Nephron progenitor cell (in vitro differentiated cells): ENCODE measurements at places on chromosomes 11 and 22.

DNA sequence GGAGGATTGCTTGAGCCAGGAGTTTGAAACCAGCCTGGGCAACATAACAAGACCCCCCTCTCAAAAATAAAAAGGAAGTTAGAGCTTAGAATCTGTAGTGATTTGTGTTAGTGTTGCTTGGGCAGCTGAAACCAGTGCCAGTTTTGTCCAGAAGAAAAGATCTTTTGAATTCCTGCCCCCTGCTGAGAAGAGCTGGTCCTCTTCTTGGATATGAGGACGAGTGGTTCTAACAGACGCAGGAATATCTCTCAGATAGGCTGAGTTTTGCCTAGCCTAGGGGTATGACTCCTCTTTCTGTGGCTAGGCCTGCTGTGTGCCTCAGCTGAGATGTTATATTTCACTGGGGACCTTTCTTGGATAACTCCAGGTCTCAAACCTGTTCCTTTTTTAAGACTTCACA is 102.8 kb downstream of the STIM1 start:
- DNase-seq = no peak

- DNase-seq = no peak
Measured at GRCh38 chr11:43573873-43574272, 106.7 kb upstream of the HSD17B12 start.

DNA sequence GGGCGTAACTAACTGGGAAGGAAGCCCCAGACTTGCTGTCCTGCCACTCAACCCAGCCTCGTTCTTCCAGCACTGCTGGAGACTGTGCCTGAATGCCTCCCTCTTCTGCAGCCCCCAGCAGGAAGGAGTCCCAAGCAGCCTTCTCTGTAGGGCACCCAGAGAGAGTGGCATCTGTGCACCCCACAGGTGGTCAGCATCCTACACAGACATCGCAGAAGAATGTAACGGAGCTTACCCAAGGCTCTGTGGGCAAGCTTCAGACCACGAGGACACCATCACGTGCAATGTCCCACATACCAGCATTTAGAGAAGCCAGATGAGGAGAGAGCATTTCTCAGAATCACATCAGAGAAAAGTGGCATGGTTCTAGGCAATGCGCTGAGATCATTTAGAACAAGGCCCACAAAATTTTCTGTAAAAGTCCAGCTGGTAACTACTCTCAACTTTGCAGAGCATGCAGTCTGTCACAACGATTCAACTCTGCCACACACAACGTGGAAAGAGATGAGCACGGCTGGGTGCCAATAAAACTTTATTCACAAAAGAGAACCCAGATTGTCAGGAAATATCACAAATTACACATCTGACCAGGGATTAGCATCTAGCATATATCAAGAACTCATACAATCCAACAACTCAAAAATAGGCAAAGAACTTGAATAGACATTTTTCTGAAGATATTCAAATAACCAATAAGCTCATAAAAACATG is 33.4 kb downstream of the SHANK2 start:
- DNase-seq = no peak

GRCh38 chr11:85947431-85948272 is 92.5 kb downstream of the CCDC83 start:
- no peak for DNase-seq

DNA sequence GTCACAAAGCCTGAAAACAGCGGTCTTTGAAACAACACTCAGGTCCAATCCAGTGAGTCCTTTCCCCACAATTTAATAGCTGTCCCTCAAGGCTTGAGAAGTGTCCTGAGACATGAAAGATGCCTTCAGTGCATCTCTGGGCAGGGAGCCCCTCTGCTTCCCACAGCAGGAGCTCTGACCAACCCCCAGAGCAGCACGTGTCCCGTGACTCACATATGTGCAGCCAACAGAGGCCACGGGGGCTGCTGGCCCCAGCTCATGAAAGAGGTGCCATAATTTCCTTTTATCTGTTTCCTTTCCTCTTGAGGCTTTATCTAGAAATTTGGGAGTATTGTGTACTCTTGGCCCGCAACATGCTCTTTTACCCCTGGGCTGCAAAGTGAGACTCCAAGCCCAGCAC is 33.2 kb upstream of the LMO1 start:
- no peak for DNase-seq

GRCh38 chr11:133929401-133930052 is 27.2 kb downstream of the IGSF9B start:
- no peak for DNase-seq

GRCh38 chr11:7585816-7586215 is 72.0 kb downstream of the PPFIBP2 start:
- DNase-seq = no peak

- no peak for DNase-seq
Measured at GRCh38 chr22:36247955-36248354, 5.0 kb upstream of the APOL1 start.

DNA sequence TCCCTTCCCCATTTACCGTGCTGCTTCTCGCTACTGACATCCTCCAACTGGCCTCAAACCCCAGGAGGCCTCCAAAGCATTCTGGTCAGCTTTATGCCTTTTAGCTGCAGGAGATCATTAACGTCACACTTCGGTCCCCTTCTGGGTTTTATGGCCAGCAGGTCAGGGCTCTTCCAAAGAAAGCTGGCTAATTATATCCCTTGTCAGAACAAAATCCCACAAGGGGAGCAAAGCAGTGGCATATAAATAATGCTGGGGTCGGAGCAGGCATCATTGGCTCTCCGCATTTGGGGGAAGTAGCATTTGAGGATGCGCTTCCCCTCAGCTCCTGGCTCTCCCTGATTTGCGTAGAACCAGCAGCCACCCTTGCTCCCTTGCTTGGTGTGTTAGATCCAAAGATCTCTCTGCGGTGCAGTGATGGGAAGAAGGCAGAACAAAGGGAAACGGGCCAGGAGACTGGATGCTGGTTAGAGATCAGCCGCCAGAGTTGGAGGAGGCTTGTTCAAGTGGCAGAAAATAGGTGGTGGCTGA is 117.4 kb downstream of the DBX1 start:
- DNase-seq = no peak

GRCh38 chr11:59459916-59460315 is 3.2 kb downstream of the OR4D6 start:
- DNase-seq = no peak

- no peak for DNase-seq
Measured at GRCh38 chr11:504994-505344, 2.1 kb downstream of the RNH1 start.

- DNase-seq = peak; percentile 32
Measured at GRCh38 chr11:6812390-6813005, 13.0 kb upstream of the OR6A2 start.

DNA sequence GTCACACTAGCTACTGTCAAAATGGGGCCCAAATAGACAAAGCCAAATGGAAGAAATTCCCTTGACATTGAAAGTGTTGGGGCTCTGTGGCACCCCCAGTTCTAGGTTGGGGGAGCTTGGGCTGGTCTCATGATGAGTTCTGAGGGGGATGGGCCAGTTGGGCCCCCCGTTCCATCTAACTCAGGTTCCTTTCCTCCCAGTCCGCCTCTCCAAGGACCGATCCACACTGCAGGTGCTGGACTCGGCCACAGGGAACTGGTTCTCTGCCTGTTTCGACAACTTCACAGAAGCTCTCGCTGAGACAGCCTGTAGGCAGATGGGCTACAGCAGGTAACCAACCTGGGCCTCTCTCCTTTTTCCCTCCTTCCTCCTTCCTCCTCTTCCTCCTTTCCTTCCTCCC is 17.7 kb upstream of the SMIM35 start:
- no peak for DNase-seq

DNA sequence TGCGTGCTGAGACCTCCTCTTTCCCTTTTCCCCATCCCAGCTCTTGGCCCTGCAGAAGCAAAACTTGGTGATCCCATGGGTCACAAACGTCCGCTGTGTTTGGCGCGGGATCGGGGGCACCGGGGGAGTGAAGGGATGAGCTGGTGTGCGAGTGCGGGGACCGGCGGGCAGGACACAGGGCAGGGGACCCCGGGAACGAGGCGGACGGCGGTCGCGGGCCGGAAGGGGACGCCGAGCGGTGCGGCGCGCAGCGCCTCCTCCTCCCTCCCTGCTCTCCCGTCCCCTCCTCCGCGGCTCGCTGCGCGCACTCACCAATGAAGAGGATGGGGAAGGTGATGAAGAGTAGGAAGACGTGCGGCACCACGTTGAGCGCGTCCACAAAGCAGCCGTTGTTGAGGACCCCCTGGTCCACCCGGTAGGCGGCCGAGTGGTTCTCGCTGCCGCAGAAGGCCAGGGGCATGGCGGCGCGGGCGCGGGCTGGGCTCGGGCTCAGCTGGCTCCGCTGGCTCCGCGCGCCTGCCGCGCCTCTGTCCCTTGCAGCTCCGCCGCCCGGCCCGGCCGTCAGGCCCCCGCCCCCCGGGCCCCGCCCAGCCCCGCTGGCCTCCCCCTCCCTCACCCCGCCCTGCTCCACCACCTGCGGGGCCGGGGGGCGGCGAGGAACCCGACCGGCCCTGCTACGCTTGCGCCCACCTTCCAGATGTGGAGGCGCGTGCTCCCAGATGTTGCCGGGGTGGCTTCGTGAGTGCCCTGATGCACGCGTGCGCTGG is at the start of gene ABCC8:
TSS of gene ABCC8 (minus strand) at position 529 of the 767 bp plus-strand sequence. CDS start at position 460, 69 bp downstream.
- DNase-seq = peak; percentile 62

DNA sequence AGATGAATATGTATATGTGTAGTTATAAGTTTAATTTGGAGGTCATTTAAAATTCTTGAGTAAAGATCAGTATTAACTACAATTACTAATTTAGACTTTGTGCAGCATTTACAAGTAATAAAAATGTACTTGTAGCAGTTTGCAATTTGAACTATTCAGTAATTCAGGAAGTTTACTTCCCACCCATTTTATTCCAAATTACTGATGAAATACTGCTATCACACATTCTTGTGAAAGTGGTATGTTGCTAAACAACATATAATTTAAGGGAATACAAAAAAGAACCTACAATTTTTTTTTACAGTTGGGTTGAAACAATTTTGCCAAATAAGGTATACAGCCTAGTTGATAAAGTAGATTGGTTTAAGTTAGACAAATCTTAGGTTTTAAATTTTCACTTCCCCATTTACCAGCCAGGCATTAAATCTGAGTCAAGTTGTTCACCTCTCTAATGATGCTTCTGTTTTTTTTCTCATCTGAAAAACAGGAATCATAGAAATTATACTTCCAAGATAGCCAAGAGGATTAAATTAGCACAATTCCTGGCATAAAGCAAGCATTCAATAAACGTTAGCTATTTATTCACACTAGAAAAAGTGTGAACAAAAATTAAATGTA is 45.3 kb downstream of the ZBTB44 start:
- no peak for DNase-seq

DNA sequence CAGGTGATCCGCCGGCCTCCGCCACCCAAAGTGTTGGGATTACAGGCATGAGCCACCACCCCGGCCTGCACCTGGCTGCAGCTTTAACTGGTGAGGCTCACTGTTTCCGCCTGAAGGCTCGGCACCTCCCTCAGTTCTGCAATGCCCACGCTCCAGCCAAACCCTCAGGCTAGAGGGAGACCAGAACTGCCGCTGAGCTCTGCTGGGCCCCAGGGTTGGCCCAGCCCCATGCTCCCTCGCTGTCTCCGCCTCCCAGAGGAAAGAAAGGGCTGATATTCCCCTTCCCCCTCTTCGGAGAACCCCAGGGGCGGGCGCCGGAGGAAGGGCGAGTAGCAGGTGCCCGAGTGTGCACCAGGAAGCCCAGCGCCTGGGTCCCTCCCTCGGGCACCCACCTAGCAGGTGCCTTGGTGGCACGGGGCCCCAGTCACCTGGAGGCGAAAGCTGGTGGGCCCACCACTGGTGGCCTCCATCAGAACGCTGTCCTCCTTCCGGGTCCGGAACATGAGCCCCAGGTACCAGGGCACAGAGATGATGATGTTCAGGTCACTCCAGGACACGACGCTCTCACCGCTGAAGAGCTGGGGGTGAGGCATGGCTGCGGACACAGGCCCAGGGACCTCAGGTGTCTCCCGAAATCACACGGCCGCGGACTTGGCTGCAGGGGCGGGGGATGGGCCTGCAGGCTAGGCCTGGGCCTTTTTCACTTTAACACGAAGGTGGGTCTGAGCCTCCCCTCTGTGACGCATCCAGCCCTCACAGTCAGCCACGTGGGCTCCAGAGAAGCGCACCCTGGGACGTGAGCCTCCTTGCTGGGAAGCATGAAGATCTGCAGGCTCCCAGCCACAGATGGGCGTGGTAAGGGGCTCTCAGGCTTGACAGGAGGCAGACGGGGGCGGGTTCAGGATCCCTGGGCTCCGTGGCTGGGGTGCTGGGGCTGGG is 73.3 kb downstream of the TRMU start:
- no peak for DNase-seq

DNA sequence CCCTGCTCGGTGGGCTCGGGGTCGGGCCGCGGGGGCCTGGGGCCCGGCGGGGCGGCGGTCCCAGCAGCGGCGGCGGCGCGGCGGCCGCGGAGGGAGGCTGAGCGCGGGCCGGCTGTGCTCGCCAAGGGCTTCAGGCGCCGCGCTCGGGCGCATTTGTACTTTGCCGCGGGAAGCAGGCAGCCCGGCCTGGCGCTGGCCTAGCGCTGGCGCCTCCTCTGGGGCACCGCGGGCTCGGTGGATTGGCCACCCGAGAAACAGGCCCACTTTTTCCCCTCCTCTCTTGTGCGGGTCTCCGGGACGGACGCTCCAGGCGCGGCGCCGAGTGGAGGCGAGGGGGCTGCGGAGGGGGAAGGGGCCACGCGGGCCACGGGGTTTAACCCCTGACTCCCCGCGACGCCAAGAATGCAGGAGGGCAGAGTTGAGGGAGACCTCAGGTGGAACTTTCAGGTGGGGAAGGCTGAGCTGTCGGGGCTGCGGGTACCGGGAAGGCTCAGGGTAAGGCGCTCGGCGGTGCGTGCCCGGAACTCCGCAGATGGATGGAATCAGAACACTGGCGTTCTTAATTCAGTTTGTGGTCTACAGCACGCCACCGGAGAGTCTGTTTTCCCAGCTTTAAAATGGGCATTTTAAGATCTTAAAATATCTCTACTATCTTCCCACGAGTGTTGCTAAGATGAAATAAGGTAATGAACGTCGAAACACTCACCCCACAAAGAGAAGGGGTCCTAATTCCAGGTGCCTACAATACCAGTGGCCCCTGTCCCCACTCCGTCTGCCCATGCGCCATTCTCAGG is at the start of gene CHRDL2:
TSS of gene CHRDL2 (minus strand) at position 126 of the 794 bp plus-strand sequence. CDS start 538 bp downstream, outside the sequence.
- DNase-seq = peak; percentile 71

- DNase-seq = no peak
Measured at GRCh38 chr11:10267821-10268220, 26.2 kb downstream of the SBF2 start.

GRCh38 chr11:26584818-26585217 is 12.8 kb upstream of the MUC15 start:
- DNase-seq = no peak

DNA sequence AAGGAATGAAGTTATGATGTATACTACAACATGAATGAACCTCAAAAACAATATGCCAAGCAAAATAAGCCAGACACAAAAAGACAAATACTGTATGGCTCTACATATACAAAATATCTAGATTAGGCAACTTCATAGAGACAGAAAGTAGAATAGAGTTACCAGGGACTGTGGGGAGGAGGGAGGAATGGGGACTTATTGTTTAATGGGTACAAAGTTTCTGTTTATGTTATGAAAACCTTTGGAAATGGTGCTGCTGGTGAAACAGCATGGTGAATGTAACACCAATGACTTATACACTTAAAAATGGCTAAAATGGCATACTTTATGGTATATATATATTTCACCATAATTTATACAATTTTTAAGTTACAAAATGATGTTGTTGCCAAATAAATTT is 4.1 kb downstream of the AQP11 start:
- no peak for DNase-seq
